Memory B cell (primary cell): ENCODE measurements at places on chromosomes 12 and 14.

DNA sequence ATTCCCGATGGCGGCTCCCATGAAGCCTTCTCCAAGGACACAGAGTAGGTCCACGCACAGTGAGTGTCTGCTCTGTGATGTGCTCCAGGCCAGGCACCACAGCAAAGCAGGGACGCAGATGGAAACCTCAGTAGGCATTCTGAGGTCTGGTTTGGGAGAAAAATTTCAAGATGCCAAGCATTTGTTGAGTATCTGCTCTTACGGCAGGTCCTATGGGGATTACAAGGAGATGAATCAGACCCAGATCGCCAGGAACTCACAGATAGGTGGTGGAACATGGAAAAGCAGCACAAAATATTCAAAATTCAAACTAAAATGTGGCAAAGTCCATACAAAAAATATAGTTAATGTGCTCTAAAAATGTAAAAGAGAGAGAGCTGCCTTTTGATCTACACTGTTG lies 684.9 kb upstream of the TMEM132C start:
- no peak for DNase-seq
- H3K27me3 ChIP-seq = no peaks in the 10 kb centered on the region
- no peak overlapping the region for H3K4me3 ChIP-seq
- no peaks in the 10 kb centered on the region for H3K4me1 ChIP-seq
- no peaks in the 10 kb centered on the region for H3K36me3 ChIP-seq

GRCh38 chr12:53483225-53483978 lies 15.9 kb downstream of the MAP3K12 start:
- peaks cover 15% of the 10 kb centered on the region for H3K4me1 ChIP-seq
- peak overlapping the region; percentile 47 for H3K27ac ChIP-seq
- no peaks in the 10 kb centered on the region for H3K27me3 ChIP-seq
- no peak overlapping the region for H3K4me3 ChIP-seq
- DNase-seq = no peak

DNA sequence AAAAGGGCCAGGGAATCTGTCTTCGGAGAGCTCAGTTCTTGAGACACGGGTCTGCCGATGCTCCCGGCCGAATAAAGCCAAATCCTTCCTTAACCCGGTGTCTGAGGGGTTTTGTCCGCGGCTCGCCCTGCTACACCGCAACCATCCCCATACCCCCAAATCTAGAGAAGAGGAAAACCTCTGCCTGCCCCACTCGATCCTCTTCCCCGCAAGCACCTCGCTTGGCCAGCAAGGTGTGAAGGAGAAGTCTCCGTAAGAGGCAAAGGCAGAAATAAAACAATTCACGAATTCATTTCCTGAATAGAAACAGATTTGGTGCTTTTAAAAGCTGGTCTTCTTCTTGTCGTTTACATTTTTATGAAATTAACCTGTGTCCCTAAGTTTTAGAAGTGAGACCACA lies 67.3 kb upstream of the GALNT9 start:
- H3K4me1 ChIP-seq = peaks cover 18% of the 10 kb centered on the region
- H3K27me3 ChIP-seq = peaks cover 28% of the 10 kb centered on the region
- no peak overlapping the region for H3K27ac ChIP-seq
- no peaks in the 10 kb centered on the region for H3K36me3 ChIP-seq
- H3K4me3 ChIP-seq = no peak overlapping the region

DNA sequence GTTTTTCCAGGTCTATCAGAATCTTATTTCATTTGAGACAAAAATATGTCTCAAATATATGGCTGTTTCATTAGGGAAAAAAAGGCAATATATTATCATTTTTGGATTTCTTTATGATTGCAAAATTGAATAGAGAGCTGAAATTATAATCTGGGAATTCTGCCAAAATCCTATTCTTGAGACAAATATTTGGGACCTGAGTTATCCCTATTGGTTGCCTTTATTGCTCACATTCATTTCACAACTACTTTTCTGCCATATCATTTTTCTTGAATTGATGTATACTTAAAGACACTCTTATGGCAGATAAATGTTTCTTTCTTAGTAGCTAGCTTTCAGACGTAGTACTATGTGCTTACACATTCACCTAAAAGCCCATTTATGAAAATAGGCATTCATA lies 241.6 kb upstream of the NOVA1 start:
- H3K27me3 ChIP-seq = no peaks in the 10 kb centered on the region
- H3K36me3 ChIP-seq = no peaks in the 10 kb centered on the region
- no peak overlapping the region for H3K4me3 ChIP-seq

DNA sequence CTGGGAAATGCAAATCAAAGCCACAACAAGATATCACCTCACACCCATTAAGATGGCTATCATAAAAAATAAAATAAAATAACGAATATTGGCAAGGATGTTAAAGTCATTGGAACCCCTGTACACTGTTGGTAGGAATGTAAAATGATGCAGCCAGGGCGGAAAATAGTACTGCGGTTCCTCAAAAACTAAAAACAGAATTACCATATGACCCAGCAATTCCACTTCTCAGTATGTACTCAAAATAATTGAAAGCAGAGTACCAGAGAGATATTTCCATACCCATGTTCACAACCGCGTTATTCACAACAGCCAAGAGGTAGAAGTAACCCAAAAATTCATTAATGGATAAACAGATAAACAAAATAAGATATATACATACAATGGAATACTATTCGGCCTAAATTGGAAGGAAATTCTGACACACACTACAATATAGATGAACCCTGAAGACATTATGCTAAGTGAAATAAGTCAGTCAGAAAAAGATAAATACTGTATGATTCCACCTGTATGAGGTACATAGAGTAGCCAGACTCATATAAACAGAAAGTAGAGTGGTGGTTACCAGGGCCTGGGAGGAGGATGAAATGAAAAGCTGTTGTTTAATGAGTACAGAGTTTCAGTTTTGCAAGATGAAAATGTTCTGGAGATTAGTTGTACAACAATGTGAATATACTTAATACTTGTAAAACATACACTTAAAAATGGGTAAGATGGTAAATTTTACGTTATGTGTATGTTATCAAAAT lies 84.6 kb downstream of the TXNDC16 start:
- no peak for DNase-seq
- H3K27ac ChIP-seq = no peak overlapping the region
- no peaks in the 10 kb centered on the region for H3K4me1 ChIP-seq
- no peak overlapping the region for H3K4me3 ChIP-seq
- H3K27me3 ChIP-seq = no peaks in the 10 kb centered on the region
- H3K36me3 ChIP-seq = peaks cover 4% of the 10 kb centered on the region

DNA sequence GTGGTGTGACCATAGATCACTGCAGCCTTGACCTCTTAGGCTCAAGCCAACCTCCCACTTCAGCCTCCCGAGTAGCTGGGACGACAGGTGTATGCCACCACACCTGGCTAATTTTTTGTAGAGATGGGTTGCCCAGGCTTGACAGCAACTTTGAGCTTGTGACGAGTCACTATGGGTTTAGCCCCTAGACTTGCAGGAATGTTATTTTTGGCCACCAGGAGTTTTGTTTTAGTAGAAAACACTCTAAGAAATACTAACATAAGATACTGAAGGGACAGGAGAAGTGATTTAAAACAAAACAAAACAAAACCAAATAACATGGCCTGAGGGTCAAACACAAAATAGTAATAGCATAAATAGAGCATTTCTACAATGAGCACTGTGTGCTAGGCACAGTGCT lies 26.4 kb downstream of the SETD3 start:
- H3K4me1 ChIP-seq = no peaks in the 10 kb centered on the region
- DNase-seq = no peak
- H3K27me3 ChIP-seq = no peaks in the 10 kb centered on the region
- no peak overlapping the region for H3K27ac ChIP-seq

- H3K36me3 ChIP-seq = no peaks in the 10 kb centered on the region
- no peaks in the 10 kb centered on the region for H3K4me1 ChIP-seq
- no peak overlapping the region for H3K27ac ChIP-seq
- no peak for DNase-seq
- H3K4me3 ChIP-seq = no peak overlapping the region
Observed at GRCh38 chr12:63978519-63978918, 134.0 kb downstream of the SRGAP1 start.

DNA sequence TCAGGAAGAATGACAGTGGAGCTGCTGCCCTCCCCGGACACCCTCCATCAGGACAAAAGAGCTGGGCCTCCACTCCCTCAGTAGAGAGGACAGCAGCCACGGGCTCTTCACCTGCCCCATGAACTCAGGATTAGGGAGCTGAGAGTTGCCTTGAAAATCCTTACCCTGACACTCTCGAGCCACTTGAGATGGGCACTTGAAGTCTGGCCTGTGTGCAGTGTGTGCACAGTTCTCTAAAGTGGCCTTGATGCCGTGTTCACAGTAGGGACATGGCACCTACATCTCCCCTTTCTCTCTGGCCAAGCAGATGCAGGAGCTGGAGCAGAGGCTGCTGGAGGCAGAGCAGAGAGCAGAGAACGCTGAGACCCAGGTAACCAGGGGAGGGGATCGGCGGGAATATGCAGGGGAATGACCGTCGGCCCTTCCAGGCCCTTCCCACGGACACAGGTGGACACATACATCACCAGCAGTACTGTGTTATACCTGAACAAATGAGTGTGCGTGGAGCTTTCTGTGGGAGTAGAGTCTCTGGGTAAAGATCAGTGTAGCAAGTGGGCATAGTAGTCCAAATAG lies 22.5 kb downstream of the PLEKHH1 start:
- H3K4me1 ChIP-seq = no peaks in the 10 kb centered on the region
- H3K36me3 ChIP-seq = no peaks in the 10 kb centered on the region
- H3K27me3 ChIP-seq = no peaks in the 10 kb centered on the region
- H3K4me3 ChIP-seq = no peak overlapping the region
- DNase-seq = no peak
- no peak overlapping the region for H3K27ac ChIP-seq

GRCh38 chr12:6065131-6065862 lies 59.2 kb downstream of the VWF start:
- no peak overlapping the region for H3K27ac ChIP-seq
- H3K27me3 ChIP-seq = peaks cover 9% of the 10 kb centered on the region
- DNase-seq = no peak

- H3K4me1 ChIP-seq = no peaks in the 10 kb centered on the region
- H3K27me3 ChIP-seq = no peaks in the 10 kb centered on the region
- no peak overlapping the region for H3K27ac ChIP-seq
- no peaks in the 10 kb centered on the region for H3K36me3 ChIP-seq
- no peak overlapping the region for H3K4me3 ChIP-seq
Observed at GRCh38 chr12:19140381-19141236, 11.1 kb downstream of the PLEKHA5 start.

DNA sequence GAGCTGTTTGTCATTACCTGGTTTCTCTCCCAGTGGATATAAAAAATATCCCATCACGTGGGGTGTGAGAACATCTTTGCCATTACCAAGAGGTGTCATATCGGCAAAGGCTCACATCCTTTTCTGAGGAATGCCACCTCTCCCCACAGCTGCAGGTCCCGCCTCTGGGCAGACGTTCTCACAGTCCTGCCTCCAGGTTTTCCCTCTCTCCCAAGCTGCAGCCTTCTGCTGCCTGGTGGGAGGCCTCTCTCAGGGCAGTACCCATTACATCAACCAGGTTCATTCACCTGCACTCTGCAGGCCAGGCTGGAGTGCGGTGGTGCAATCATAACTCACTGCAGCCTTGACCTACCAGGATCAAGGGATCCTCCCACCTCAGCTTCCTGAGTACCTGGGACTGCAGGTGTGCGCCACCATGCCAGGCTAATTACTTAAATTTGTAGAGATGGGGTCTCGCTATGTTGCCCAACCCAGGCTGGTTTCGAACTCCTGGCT lies 15.0 kb upstream of the TMEM119 start:
- DNase-seq = no peak
- no peak overlapping the region for H3K4me3 ChIP-seq
- H3K36me3 ChIP-seq = peaks cover 5% of the 10 kb centered on the region
- peaks cover 2% of the 10 kb centered on the region for H3K27me3 ChIP-seq
- H3K27ac ChIP-seq = peak overlapping the region; percentile 60

DNA sequence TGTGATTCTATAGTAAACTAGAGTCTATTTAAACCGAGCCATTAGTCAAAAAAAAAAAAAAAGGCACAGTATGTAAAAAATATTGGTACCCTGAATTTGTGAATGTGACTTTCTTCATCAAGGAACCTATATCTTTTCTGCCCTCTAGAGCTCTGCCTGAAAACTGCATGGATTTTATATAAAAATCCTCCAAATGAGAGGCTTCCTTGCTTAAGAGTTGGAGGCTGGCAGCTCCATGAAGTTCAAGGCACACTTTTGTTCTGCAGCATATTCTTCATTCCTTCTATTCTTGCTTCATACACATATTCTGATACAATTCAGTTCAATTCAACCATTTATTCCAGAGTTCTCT lies 23.1 kb upstream of the NKX2-8 start:
- DNase-seq = no peak
- peaks cover 2% of the 10 kb centered on the region for H3K27me3 ChIP-seq
